CD4-positive, alpha-beta memory T cell (primary cell): ENCODE measurements at places on chromosomes 2 and 18. TPM values are rescaled to one million over a fixed set of nuclear protein-coding genes. Genes with fewer than 3 reads are reported as not detected.

- no peak for DNase-seq
Observed at GRCh38 chr18:2627821-2628276, 27.7 kb upstream of the SMCHD1 start.

GRCh38 chr2:31945572-31945935 is 65.3 kb downstream of the MEMO1 start:
- DNase-seq, result no peak

DNA sequence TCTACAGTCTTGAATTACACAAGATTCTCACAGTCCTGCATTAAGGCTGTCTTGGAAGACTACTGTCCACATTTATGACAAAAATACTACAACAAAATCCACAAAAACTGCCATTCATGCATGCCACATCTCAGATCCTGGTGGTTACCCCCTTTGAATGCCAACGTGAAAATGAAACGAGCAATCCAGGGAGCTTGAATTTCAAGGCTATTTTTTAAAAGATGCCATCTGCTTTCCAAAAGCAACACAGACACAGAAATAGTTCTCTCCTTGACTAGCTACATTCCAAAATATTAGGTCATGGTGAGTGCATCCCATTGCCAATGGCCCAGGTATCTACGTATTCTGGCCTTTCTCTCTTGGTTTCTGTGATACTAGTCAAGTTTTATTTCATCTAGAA is 36.3 kb downstream of the IRS1 start:
- DNase-seq, result no peak

The OR6B2 gene
- polyA plus RNA-seq, result not detected

DNA sequence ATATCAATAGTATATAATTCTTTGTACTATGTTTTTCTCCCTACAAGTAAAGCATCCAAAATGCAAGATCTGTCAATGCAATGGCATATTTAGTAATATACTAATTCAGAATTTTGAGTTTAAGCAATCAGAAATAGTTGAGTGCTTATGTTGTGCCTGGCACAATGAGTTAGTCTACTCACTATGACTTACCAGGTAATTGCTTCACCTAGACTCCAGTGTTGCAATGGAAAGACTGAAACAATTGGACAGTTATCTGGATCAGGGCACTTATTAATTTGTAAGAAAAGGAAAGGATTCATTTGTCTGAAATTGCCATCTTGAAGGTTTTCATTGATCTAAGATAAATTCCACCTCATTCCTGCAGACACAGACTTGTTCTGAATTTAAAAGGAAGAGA is 97.6 kb upstream of the TCF4 start:
- no peak for DNase-seq

DNA sequence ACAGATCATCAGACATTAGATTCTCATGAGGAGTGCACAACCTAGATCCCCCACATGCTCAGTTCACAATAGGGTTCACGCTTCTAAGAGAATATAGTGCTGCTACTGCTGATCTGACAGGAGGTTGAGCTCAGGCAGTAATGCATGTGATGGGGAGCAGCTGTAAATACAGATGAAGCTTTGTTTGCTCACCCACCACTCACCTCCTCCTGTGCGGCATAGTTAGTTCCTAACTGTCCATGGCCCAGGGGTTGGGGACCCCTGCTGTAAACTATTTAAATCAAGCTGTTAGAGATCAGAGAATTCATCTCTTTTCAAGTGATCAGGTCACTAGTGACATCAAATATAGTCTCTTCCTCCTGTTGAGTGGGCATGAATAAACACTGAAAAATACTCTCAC is 88.8 kb upstream of the ACVR2A start:
- DNase-seq, result no peak
